MV-4-11 (cell line): ENCODE measurements at places on chromosomes 16 and 17.

DNA sequence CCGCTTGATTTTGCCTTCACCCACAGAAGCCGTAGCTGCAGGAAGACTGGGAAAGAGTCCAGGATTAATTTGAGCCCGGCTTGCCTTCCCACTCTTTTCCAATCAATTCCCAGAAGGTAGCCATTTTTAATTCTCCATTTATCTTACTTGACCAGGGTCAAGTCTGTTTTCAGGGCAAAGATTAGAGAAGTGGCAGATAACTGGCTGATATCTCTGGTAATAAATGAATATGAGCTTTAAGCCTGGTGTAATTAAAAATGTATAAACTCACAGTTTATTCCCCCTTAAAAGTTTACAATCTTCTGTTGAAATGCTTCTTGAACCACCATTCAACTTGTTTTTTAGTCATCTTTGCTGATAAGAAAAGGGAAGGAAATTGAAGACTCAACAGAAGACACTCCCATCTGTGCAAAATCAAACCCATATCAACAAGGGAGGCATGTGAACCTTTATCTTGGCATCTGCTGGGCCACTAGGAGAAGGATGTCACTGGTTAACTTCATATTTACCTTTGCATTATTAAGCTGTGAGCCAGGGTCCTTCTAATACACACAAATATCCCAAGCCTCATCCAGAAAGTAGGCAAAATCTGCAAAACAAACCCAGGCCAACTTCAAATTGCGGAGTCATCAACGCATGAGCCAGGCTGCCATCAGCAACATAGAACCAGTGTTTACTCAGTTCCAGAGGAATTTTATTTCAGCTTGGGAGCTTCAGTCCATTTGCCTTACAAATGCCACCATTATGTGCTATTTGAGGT, 314.6 kb upstream of the MAF start:
- no peak for DNase-seq

DNA sequence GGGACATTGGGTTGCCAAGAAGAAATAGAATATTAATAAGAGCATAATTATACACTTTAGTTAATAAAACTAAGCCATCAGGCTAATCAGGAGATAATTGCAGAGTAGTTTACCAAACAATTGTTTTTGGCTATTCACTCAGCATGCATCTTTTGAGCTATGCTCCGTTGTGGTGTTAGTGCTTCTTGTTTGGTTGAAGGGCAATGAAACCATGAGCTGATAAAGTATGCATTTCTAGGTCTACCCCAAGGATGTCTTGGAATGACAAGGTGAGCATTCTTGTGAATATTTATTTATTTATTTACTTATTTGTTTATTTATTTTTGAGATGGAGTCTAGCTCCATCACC, 6.4 kb downstream of the HLF start:
- DNase-seq: no peak

GRCh38 chr16:1537138-1537577, 3.7 kb downstream of the TMEM204 start:
- DNase-seq: no peak

DNA sequence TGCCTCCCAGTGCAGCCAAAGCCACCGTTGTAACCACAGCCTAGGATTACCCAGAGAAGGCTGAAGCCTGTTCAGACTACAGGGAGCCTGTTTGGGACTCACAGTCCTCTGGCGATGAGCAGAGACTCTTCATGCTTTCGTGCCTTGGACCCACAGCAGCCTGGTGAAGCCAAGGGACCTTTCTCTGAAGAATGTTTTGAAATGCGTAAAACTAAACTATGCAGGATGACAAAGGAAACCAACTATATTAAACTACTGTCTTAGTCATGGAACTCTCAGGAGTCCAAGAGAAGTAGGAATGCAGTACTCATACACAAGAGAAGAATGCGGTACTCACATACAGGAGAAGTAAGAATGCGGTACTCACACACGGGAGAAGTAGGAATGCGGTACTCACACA, 20.9 kb downstream of the ABR start:
- DNase-seq: no peak

DNA sequence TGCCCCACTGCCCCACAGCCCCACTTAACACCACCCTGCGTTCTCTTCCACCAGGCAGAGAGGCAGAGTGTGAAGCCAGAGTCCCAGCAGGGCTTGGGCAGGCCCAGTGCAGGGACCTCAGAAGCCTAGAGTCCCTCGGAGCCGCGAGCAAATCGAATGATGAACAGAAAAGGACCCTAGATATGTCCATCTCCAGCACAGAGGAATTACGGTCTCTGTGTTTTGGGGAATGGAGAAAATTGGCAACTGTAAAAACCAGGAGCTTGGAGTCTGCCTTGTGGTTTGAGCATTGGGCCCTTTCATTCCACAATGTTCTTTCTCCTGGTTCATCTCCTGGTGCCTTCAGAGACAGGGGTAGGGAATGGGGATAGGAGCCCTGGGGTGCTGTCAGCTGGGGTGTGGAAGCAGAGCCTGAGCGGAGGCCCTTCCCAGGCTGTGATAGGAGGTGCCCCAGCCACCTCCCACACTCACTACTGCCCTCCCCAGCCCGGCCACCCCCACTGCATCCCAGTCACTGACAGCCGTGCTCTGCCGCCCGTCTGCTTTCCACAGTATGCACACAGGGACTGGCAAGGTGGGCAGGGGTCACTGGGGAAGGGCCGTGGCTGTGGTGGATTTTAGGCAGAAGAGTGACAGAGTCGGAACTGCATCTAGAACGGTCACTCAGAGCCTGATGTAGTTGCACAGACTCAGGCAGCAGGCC, 26.7 kb downstream of the TBX4 start:
- no peak for DNase-seq

GRCh38 chr17:7777017-7777416, 57.0 kb upstream of the KDM6B start:
- no peak for DNase-seq

GRCh38 chr16:78235168-78235800, 135.8 kb downstream of the WWOX start:
- peak; percentile 60 for DNase-seq

DNA sequence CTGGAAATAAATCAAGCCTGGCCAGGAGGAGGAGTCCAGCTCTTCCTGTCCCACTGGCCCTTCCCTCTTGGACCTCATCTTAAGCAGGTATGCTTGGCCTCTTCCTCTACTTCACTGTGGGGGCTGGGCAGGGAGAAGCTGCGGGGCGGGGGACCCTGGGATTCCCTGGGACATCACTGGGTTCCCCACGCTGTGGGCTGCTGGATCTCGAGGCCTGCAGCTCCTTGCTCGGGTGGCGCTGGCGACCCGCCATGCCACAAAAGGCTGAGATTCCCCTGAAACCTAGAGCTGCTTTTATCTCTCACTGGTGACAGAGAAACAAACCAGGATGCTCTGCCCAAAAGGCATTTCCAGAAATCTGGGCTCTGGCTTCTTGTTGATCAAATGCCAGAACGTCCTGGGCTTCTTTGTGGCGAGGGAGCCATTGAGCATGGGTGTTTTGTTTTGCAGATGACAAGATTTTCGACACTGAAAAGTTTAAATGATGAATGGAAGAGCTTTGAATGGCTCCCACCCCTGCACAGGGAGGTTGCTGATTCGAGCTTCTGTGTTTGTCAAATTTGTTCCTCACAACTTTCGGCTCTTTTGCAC, 8.6 kb upstream of the PGS1 start:
- no peak for DNase-seq

GRCh38 chr17:45320931-45321461, 4.2 kb upstream of the MAP3K14 start:
- DNase-seq: peak; percentile 58

GRCh38 chr17:16428098-16428882, 12.9 kb downstream of the TRPV2 start:
- DNase-seq: peak; percentile 66

DNA sequence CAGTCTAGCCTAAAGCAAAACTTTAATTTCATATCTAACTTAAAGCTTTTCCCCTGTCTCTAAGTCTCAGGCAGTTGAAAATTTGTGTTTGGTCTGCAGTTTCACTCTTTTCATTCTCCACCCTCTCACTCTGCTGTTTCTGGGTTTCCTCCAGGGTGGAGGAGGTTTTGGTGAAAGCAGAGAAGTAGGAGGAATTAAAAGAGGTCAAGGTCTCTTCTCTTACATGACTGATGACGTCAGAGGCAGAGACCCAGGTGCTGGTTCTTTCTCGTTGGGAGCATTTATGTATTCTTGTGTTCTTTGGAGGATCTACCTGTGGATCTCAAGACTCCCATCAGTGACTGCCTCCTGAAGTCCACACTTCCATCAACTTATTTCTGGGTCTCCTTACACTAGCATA, 2.4 kb upstream of the PSMD11 start:
- no peak for DNase-seq

DNA sequence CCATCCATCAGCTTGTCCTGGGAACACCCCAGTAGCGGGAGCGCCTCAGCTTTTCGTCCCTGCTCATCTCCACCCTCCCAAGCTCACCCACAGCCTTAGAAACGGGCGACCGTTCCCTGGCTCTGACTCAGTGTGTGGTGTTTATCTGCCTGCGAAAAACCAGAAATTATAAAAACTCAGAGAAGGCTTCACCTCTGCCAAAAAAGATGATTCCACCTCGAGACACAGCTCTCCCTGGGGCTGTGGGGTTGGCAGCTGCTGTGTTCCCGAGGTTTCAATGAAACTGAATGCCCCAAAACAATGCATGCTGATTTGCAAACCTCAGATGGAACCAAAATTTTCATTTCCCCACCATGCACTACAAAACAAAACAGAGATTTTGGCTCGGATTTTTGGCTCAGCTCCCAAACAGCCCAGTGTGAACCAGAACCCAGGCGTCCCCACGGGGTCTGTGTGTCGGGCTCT, 62.4 kb upstream of the MED9 start:
- no peak for DNase-seq

GRCh38 chr17:51120357-51120738, 320 bp downstream of the SPAG9 start:
- no peak for DNase-seq

DNA sequence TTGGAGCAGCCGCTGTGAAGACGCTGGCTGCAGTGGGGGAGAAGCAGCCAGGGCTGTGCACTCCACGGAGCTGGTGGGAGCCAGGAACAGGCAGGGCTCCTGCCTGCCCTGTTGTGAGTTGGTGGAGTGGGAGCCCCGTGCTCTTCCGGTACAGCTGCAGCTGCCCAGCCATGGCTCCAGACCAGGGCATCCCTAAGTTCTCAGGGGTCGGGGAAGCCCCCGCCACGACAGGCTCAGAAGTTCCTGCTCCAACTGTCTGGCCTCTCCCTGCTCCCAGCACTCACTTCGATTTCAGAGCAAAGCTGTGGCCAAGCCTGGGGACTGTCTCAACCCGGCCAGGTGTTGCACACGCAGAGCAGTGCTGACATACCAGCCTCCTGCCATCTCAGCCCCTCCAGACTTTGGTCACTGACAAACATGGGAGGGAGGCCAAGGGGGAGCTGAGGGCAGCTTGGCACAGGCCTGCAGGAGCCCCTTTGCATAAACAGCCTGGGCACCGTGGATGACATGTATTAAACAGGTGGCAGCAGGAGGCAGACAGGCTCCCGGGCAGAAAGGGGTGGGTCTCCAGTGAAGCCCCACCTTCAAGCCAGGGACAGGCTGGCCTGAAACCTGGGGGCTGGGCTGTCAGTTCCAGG, 13.9 kb upstream of the KDM8 start:
- DNase-seq: no peak

- DNase-seq: no peak
These were observed 19.3 kb downstream of the DCAKD start for GRCh38 chr17:45032174-45032541.

DNA sequence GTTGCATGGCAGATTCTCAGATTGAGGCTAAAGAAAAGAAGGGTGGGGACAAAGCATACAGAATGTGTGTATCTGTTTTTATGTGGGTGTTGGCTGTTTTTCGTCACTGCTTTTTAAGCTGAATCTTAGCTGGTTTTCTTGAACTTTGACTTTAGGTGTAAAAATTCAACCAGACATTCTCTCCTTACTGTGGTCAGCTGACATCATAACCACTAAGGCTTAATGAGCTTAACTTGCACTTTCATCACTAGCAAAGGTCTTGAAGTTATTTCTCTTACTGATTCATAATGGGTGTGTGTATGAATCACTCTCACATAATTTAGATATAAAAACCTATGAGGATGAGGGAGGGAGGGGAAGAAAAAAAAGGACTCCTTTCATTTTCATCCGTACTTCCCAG, 4.0 kb upstream of the CDC6 start:
- DNase-seq: peak; percentile 77

DNA sequence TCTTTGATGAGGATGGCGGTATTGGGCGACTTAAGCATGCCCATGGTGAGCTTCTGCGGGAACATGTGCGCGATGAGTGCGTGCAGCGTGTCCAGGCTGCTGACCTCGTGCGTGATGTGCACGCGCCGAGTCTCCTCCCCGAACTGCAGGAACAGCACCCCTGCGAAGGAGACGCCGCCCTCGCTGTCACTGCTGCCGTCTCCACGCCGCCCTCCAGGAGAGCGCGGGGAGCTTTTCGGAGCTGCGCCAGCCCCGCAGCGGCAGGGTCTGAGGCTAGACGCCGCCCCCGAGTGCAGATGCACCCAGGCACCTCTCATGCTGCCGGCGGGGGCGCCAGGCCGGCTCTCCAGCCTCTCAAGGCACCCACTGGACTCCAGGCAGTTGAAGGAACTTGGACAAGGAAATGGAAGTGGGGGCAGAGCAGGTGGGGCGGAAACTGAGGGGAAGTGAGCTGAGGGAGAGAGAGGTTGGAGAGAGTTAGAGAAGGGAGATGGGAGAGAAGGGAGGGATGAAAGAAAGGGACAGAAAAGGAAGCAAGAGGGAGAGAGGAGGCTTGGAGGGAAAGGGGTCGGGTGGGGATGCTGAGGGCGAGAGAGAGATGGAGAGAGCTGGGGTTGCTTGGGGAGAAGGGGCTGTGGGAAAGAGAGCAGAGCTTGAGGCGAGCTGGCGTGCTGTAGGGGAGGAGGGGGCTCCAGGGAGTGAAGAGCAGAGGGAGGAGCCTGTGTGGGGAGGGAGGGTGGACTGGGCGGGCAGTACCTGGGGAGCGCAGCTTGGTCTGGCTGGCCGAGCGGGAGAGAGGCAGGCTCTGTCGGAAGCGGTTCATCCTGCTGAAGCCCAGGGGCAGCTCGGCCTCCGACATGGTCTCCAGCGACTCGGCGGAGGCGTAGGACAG, 42.1 kb downstream of the SRCIN1 start:
- no peak for DNase-seq

DNA sequence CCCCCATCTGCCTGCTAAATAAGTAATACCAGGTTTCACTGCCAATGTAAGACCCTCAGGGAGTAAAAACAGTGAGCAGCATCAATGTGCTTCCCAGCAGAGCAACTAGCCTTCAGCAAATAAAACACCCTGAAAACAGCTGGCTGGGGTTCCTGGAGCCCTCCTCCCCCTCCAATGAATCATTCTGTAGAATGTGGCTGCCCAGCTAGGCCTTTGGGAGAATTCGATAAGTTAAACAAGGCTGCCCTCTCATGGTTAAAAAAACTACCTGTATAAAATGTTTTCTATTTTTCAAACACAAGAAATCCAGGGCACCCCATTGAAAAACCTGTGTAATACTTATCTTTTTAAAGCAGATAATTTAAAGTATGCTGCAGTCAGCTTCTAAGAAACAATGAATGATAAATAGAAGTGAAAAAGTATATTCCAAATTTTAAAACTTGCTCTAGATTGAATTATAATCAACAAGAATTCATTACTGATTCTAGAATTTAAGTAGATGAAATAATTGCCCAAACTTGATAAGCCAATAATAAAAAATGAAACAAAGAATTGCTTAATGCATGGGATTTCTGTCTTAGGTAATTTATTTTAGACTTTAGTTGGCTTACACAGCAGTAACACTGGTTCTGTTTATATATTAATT, 9.4 kb upstream of the TOM1L1 start:
- DNase-seq: peak; percentile 54

GRCh38 chr17:82370471-82371332, 863 bp upstream of the UTS2R start:
- peak; percentile 12 for DNase-seq

- DNase-seq: peak; percentile 37
These were observed 21.9 kb downstream of the C1QTNF1 start for GRCh38 chr17:79045842-79046196.
